ENCODE measurements at places on chromosomes 5 and 9.

DNA sequence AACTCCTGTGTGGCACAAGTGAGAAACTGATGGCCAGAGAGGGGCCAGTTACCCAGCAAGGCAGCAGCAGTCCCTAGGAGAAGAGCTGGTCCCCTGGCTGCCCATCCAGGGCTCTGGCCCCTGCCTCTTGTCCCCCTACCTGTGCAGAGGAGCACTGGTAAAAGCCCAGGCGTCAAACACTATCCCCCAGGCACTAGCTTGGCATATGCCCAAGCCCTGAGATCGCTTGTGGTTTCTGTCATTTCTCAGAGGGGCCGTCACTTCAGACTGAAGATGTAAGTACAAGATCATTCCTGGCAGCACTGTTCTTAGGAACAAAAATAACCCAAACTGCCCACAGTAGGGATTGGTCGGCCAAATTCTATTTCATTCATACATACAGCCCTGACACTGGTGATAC, 53.9 kb downstream of the COL15A1 start:
- no peak for DNase-seq

- no peak for DNase-seq
Observed at GRCh38 chr5:113237893-113238292, 196.9 kb downstream of the TSSK1B start.

DNA sequence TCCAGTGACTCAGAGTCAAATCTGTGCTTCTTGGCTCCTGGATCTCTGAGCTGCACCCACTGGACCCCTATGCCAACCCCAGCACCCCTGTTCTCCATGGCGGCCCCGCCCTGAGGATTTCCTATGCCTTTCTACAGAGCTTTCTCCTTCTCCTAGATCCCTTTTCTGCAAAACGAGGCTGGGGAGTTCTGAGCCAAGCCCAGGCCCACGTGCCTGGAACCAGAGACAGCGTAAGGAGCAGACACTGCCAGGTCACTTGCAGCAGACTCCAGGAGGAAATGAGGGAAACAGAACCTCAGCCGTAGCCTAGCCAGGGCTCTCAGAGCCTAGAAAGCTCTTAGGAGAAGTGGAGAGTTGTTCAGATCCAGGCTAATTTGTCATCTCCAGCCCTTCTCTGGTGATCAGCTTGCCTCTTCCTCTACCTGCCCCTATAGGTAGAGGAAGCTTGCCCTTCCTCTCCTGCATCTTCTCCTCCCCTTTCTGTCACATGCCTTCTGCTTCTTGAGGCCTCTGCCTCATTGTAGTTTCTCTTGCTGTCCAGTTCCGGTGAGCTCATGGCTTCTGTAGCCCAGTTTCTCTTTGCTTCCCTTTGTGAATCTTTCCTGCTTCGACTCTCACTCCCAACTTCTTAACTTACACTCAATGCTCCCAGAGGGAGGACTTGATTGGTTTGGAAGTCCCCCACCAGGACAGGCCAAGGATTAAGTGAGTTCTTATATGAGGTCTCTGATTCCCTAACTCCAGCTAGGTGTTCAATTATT, 163.4 kb downstream of the RGS3 start:
- no peak for DNase-seq

- no peak for DNase-seq
Observed at GRCh38 chr9:125608489-125609224, 98.4 kb downstream of the MAPKAP1 start.

GRCh38 chr5:107840161-107840560, 169.4 kb upstream of the EFNA5 start:
- DNase-seq = no peak

DNA sequence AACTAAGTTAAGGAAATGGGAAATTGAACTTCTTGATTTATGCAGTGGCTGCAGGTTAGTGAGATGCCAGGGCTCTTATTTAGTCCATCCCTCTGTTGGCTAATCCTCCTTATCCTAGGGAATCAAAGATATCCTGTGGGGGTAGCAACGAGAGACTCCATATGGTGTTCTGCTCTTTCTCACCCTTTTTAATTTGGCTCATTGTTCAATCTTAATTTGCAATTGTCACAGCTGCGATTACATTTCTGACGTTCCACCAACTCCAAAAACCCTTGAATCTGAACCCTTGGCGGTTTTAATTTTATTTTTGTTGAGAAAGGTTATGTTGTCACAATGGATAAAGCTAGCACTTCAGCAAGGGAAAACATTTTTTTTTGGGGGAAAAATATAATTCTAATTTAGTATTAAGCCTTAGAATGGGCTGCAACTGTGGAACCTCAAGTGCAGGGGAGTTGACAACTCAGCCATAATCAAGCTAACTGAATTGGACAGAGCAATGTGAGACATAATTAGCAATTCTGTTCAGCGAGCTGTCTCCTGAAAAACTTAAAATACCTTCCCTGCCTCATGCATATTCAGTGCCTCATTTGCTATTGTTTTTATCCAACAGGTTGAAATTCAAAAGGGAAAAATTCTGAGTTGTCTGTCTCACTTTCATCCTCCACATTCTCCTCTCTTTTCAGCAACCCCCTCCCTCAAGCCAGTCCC, 91.3 kb downstream of the MAT2B start:
- no peak for DNase-seq

DNA sequence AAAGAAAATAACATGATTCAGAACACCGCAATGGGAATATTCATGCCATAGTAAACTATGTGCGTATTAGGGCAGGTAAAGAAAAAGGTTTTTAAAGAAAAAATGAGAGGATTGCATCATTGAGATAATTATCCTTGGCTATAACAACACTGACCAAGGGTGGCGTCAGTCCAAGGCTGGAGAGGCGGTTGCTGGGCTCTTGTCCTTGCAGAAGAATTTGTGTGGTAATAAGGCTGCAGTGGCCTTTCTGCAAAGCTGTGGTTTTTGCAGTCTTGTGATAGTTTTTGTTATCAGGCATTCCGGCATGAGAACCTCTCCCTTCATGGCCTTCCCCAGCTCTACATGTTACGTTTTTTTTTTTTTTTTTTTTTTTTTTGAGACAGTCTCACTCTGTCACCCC, 14.0 kb downstream of the BOD1 start:
- DNase-seq = peak; percentile 44

GRCh38 chr5:135437422-135437795, 9.7 kb downstream of the DCANP1 start:
- no peak for DNase-seq

DNA sequence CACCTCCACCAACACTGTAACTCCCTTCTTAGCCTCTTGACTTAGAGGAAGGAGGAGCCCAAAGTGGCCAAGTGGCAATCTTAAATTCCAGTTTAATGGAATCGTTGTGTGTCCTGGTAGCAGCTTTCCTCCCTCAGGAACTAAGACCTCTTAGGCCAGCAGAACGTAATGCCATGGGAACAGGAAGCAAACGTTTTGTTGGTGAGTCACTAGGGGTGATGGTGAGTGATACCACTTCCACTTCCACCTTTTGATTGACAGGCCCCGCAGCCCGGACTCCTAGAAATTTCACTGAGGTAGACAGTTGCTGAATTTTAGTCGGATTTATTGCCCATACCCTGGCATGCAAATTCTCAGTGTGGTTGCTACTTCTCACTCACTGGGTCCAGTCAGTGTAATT, 94.2 kb upstream of the FBN2 start:
- DNase-seq = no peak

- peak; percentile 56 for DNase-seq
Observed at GRCh38 chr5:124061663-124062062, 549.7 kb downstream of the CSNK1G3 start.

DNA sequence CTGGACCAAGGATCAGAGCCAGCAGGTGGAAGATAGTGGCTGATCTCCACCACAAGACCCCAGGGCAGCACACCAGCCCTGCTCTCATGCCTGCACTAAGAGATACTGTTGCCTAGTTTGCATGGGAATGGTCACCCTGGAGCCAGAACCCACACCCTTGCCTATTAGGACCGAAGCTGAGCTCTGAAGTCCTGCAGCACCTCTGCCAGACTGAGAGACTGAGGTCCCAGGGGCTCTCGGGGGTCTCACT, 11.3 kb downstream of the ACSL6 start:
- no peak for DNase-seq

GRCh38 chr9:114058688-114059046, 19.4 kb downstream of the AMBP start:
- DNase-seq = no peak

DNA sequence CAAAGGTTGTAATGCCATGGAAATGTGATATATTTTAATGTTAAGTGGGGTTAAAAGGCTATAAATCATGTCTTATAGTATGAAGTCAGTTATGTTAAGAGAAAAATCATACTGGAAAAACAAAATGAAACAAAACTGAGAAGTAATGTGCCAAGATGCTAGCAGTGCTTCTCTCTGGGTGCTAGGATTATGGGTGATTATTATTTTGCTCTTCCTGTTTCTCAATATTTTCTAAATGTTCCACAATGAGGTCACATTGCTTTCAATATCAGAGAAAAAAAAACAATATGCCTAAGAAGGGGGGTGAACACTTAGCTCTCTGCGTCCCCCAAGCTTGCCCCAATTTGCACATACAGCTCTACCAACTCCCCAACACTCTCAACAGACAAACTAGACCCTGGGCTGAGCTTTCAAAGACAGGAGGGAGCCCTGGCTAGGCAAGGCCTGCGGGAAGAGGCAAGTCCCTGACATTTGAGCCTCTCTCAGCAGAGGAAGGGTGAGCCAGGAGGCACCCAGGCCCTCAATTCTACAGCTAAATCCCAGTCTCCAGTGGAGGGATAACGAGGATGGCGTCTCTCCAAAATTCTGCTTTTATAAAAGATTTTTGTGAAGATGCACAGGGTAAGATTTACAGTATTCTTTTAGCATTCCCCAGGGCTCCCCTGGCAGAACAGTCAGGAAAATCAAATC, 24.4 kb downstream of the WHRN start:
- no peak for DNase-seq

GRCh38 chr5:138960145-138960692, 85.1 kb upstream of the LRRTM2 start:
- no peak for DNase-seq

- DNase-seq = no peak
Observed at GRCh38 chr5:124816381-124816780, 69.9 kb upstream of the ZNF608 start.

DNA sequence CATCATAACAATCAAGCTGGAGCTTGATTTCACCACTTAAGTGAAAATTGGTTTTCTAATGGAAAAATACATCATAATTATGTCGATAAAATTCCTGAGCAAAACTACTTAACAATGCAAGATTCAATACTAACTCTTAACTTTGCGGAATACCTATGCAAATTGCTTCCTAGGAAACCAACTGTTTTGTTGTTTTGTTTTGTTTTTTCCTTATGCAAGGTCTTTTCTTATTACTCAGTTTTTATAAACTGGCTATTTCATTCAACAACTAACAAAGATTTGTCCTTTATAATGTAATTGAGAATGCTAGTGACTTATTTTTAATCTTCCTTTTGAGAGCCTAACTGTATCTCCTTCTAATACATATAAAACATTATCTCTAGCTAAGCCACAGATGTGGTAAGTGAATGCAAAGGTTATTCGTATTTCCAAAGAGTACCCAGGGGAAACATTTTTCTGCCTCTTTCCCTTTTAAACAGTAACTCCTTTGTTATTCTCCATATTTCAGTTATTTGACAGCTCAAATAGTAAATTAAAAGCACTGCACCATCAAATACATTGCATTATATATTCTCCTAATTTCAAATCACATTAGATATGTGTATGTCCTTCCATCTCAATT, 609.4 kb downstream of the SLCO4C1 start:
- no peak for DNase-seq
